ENCODE measurements at places on chromosomes 6 and 20.
A peak's percentile ranks its signal among the peaks of the same experiment; 100 is the strongest.

DNA sequence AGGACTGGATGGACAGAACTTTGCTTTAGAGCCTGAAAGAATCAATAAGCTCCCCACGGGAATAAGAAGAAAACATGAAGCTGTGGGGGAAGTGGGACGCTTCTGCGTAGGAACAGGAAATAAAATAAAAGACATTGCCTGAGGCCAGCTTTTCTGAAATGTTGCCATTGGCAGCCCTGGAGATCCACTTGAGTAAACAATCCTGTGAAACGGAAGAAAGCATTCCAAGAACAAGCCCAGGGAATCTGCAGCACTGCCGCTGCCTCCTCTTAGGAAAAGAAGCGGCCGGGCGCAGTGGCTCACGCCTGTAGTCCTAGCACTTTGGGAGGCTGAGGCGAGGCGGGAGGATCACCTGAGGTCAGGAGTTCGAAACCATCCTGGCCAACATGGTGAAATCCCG is 182.3 kb upstream of the RALGAPA2 start:
- DNase-seq: no peak

- no peak for DNase-seq
Observed at GRCh38 chr6:169487579-169488436, 214.0 kb downstream of the WDR27 start.

GRCh38 chr6:26284537-26285142 is 80.4 kb upstream of the BTN3A2 start:
- peak; percentile 31 for DNase-seq

DNA sequence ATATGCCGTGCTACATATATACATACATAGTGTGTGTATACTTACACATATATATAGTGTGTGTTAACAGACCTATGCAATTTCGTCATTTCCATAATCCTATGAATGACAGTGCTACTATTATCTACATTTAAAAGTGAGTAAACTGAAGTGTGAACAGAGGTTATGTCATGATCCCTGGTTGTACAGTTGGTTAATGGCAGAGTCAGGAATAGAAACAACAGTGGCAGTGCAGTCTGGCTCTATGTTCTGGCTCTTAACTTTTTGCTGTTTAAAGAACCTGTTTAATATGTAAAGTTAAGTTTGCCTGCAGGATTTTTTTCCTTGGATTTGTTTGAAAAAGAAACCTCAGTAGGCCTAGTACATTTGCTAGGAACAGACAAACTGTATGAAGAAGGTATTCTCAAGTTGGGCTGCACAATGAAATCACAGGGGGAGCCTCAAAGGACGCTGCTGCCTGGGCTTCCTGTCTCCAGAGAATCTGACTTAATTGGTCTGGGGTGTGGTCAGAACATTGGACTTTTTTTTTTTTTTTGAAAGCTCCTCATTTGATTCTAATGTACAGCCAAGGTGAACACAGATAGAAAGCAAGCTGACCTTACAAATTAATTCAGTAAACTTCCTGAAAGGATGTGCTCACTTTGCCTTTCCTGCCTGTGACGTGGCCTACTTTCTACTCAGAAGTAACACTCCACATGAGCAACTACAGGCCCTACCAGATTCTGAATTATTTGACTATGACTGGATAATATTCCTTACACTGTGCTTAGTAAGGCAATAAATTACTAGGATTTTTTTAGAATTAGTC is 29.4 kb downstream of the PLCB1 start:
- DNase-seq: no peak

All from stimulated activated CD8-positive, alpha-beta memory T cell treated with anti-CD3 and anti-CD28 coated beads, Interleukin-7, amount 100 ng/mL, for 1 hour (primary cell).